Inflammatory macrophage treated with lipopolysaccharide for 4 hours (primary cell): ENCODE measurements at places on chromosomes 2 and 18.

- no peak for DNase-seq
Observed at GRCh38 chr2:728165-728564, 51.0 kb upstream of the TMEM18 start.

GRCh38 chr2:160434254-160434948, 59.2 kb downstream of the RBMS1 start:
- DNase-seq: no peak

DNA sequence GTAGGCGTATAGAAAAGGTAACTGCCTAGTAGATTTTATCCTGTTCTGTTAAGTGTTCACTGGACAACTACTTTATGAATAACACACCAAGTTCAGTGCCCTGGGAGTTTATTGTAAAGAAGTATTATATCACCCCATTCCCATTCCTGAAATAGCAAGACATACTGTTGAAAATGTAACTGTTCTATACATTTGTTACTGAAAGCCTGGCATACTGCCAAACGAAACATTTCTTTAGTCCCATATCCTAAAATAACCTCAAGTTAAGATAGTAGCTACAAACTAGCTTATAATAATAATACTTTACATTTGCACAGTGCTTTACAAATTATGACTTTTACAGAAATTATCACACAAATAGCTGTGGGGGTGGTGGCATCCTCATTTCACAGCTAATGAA, 25.1 kb downstream of the SPDYA start:
- DNase-seq: no peak

GRCh38 chr2:88016960-88017779, 823 bp upstream of the RNU2-63P start:
- peak; percentile 11 for DNase-seq

GRCh38 chr2:234444893-234445292, 52.0 kb downstream of the ARL4C start:
- DNase-seq: peak; percentile 86

DNA sequence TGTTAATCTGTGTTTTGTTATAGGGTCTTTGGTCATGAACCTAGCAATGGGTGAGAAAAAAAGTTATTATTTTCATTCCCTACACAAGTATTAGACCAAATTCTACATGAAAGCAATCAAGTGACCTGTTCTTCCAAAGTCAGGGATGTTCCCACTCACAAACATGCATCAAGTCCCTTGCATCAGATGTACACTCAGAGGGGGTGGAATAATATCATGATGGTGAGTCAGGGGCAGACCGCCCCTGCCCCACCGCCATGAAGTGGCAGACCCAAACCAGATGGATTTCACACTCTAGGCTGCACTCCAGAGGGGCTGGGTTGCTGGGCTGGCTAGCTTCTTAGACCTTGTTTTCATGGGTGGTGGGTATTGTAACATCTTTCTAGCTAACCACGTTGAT, 91.4 kb downstream of the ACAA2 start:
- DNase-seq: no peak

GRCh38 chr2:88770016-88770415, 78.5 kb downstream of the RPIA start:
- DNase-seq: no peak

DNA sequence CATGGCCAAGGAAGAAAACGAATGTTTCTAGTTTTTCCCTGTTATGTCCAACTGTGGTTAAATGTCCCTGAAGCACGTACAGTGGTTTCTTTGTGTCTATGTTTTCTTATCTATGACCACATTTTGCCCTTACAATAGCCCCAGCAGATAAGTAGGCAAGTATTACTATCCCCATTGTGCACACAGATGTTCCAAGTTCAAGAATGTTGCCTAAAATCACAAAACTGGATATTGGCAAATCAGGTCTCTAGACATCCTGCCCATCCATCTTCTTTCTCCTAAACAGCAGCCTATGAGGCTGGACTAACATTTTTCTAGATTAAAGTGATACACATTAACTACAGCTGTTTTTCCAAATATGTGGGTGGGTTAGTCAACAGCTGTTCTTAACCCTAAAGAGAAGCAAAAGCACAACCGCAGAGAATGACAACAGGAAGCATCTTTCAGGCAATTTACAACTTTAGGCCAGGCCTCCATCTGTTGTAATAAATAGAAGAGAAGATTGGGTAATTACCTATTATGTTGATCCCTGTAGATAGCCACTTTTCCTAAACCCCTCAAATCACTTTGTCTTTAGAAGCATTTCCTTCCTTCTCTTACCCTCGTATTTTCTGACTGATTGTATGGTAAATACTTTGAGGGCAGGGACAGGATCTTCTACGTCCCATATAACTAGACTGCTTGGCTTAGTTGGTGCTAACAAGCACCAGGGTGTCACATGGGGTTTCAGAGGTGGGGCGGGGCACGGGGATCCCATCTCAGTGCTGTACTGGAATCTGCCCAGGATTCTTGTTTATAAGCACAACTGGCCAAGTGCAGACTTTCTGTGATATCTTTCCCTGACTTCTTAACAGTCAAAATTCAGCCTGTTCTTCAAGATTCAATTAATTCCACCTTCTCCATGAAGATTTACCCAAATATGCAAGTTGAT, 132.1 kb upstream of the SETBP1 start:
- peak; percentile 76 for DNase-seq

DNA sequence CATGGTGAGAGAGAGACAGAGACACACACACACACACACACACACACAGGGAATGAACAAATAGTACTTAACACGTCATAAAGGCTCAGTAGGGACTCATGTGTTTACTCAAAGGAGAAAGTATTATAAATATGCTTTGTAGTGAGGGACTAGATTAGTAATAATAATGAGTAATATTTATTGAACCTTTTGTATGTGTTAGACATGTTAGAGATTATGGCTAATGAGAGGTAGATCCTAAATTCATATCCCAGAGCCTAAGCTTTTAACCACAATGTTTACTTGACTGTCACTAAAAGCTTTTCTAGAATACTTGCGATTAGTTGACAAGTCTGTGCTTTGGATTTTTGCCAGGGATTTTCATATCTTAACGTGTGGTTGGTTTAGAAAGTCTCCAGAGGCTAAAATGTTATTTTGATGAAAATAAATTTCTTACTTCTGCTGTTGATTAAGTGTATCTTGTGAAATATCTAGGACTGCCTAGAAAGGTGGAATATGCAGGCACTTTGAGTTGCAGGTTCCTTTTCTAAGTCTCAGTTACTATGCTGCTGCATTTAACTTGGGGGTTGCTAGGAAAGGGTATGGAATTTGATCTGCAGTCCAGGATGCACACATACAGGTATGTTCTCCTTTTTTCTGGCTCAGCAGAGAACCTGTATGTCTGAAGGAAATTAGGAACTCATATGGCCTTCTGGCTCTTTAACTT, 64.5 kb downstream of the UBR3 start:
- DNase-seq: no peak

DNA sequence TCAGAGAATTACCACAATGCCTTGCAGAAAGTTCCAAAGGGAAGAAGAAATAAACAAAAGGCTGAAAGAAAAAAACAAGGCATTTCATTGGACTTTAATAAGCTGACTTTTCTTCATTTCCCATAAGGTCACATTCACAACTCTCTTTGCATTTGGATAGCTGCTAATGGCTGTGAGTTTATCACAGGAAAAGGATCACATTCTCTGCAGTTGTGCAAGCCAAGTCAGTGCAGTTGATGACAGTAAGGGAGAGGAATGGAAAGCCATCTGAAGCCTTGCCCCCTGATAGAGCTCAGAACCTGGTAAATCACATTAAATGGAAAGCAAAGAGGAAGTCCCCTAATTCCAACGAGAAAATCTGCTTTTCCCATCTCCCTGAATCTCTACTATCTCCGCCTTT, 950.6 kb downstream of the CNTNAP5 start:
- no peak for DNase-seq

- DNase-seq: no peak
Observed at GRCh38 chr2:72173640-72174321, 26.1 kb upstream of the CYP26B1 start.
